ENCODE measurements at places on chromosomes 4 and X.

GRCh38 chr4:101527188-101527587 lies 179.9 kb upstream of the PPP3CA start:
- peak; percentile 68 for DNase-seq

- DNase-seq = no peak
Observed at GRCh38 chrX:24480400-24480865, 15.3 kb downstream of the PDK3 start.

DNA sequence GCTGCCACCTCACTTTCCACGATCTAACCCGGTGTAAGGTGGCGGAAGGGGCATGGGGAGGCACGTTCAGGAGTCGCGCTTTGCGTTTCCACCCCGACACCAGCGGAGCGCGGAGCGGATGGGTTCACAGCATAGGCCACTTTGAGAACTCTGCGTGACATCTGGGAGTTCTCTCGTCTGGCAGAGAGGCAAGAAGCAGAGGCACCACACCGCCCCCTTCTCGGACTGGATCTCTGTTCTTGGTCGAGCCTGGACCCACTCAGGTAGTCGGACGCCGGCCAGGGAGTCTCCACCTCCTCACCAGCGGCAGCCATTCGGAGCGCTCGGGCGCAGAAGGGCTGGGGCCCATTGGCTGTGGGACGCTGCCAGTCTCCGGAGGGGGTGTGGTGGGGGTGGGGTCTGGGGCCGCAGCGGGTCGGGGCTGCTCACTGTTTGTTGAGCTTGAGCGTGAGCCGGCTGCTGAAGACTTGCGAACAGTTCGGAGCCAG lies at the start of gene DACH2:
DACH2 (plus strand) TSS at position 428 of the 488 bp plus-strand sequence.
- peak; percentile 28 for DNase-seq

DNA sequence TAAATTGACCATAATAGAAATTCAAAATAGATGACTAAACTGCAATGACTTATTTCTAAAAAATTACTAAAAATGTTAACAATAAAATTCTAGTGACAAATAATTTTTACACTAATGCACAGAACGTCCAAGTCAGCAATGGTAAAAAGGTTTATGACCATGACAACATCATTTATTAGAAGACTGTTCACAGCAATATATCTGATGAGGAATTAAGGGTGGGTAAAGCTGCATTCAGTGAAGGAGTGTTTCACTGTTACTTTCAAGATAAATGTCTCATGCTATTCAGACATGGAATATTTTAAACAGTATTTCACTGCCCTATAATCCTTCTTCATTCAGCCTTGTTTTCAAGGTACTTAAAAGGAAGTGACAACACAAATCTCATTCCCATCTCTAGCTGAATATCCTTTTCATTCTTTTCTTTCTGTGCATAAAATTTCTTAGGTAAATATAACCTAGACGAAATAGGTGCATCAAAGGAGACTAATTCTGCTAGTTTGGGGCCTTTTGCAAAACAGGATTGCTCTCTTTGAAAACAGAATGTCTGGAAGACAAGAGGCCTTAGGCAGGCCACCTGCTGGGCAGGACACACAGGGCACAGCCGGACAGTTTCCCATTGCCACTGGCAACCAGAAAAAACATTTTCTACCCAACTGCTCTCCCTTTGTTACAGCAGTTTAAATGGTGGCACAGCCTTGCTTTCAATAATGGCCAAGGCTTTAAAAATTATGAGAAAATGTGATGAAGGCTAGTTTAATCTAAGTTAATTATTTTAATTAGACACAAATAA lies 600.3 kb downstream of the SPRY1 start:
- DNase-seq = no peak

GRCh38 chrX:131609480-131609879 lies 65.6 kb downstream of the OR13H1 start:
- DNase-seq = no peak

DNA sequence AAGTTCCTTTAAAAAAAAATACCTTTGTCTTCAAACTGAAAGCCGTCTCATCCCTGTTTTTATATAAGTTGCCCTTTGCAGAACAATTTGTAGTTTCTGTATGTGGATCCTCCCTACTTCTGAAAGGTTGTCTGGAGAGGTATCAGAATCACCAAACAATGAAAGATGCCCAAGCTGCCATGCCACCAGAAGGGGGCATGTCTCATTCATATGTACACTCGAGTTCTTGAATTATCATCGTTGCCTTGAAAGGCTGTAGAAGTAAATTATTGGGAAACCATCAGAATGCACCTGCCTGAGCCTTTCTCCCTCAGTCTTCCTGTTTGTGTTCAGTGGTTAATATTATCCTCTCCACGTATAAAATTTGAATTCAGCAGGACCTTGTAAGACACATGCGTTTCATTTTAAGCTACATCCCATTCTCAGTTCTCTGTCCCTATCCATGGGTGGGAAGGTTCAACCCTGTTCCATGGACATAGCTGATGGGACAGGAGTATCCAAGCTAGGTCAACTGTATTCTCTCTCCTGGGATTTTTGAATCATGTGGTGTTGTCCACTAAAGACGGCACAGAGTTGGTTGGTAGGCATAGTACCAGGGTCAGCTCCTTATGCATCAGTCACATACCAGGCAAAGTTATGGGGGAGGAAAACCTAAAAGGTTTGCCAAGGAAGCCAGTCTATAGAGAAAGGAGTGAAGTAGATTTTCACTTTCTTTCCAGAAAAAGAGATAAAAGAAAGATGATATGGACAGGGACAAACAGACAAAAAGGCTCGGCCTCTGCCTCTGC lies 24.0 kb downstream of the GALNT7 start:
- DNase-seq = no peak

DNA sequence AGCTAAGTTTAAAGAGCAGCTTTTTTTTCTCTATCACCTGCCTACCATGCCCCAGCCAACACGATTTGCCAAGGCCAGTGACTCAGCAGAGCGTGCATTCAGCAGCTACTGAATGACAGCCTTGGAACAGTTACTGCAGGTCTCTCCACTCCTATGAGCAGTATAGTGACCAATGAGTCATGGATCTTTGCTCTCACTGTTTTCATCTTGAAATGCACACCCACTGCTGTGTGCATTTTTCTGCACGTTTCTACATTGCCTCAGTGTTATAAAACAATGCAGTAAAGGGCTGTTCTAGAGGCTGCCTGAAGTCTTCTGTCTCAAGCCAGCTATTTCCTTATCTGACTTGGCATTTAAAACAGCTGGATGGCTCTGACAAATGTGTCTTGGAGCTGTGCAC lies 66.0 kb upstream of the C4orf54 start:
- DNase-seq = no peak

GRCh38 chr4:165802452-165802851 lies 70.6 kb upstream of the TLL1 start:
- no peak for DNase-seq

Measured in activated naive CD4-positive, alpha-beta T cell treated with anti-CD3 and anti-CD28 coated beads, Interleukin-2, amount 50 U/mL, for 16 hours (primary cell).